ENCODE measurements at places on chromosomes 5 and 9.

DNA sequence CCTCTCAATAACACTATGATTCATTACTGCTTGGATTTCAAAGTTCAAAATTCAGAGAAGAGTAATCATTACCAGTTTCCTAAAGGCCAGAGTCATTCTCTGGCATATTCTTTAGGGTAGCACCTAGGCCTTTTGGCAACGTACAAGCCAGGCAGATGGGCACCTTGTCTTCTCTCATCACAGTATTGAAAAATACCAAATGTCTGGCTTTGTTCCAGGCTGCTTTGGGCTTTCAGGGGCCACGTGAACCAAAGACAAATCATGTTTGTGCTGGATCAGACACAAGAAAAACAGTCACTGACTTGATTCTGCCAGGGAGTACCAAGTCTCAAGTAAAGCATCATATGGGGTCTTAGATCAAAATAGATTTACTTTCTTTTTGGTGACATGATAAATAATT is 15.5 kb downstream of the MEGF9 start:
- peak; percentile 21 for DNase-seq

DNA sequence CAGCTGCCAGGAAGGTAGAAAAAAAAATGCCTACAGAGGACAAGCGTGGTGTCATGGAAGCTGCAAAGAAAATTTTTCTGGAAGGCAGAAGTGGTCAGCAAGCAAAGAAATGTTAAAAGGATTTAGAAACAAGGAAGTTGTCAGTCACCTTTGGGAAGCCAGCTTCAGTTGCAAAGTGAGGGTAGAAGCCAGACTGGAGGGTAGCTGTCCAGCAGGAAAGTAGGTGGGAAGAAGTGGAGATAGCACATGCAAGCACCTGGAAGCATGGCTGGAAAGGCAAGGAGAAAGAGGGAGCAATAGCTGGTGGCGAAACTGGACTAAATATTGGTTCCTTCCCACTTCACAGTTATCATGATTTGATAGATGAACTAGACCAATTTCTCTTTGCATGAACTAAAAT is 54.3 kb downstream of the ADRB2 start:
- no peak for DNase-seq

GRCh38 chr5:123283031-123283430 is 140.2 kb downstream of the CEP120 start:
- no peak for DNase-seq

DNA sequence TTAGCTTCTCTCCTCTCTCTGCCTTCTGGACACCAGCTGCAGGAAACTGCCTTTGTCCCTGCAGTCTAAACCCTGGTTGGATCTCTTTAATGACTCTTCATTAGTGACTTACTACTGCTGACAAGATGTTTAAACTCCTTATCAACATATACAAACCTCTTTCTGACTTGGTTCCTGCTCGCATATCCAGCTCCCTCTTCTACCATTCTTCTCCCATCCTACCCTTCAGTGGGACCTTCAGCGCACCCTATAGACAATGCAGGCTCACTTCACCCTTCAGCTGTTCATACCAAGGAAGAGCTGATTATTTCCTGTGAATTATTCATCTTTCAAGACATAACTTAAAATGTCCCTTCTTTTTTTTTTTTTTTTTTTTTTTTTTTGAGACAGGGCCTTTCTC is 436.5 kb downstream of the KIAA0825 start:
- no peak for DNase-seq

DNA sequence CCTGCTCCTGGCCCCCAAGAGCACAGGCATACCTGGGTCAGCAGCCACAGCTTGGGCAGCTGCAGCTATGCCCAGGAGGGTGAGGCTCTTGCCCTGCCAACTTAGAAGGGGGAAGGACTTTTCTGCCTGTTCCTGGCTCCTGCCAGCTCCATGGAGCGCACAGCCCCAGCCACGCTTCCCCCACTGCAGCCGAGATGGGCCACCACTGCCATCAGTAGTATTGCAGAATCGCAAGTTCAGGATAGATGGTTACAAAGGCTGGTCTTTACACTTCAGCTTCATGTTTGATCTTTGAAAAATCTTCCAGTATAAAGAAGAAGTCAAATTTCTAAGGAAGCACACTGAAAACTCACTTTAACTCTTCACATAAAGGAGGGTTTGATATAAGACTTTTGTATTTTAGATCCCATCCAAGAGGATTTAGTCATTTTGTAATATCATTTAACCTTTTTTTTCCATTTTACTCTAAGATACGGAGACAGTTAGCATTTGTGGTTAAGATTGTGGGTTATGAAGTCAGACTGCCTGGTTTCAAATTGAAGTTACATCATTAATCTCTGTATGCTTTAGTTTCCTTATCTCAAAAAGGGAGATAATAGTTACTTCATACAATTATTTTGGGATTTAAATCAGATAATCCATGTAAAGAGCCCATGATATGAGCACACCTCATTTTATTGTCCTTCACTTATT is 81.8 kb downstream of the NLN start:
- DNase-seq = no peak

DNA sequence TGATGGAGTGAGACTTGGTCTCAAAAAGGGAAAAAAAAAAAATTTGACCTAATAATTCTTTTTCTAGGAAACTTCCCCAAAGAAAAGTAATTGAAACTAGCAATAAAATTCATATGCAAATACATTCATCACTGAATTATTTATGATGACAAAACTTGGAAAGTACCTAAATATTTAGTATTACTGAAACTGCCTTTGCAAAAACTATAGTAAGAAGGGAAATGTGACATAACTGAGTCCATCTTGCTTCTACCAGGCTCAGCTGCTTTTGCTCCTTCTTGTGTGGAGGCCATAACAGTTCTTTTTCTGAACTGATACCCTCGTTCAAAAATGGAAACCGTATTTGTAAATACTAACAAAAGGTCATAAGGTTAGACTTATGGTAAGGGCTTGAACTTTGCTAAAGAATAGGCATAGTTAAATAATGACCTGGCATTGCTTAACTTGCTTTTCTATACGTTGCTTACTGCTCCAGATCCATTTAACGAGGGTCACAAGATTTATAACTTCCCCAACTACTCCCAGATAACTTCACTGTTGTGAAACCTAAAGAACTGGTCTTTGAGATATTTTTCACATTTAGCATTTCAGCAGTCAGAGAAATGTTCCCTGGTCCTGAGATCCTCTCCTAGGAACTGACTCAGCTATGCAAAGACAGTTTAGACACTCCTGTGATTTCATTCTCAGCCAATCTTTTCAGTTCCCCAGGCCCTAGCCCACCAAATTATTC is 68.4 kb downstream of the CFAP95 start:
- DNase-seq = no peak

DNA sequence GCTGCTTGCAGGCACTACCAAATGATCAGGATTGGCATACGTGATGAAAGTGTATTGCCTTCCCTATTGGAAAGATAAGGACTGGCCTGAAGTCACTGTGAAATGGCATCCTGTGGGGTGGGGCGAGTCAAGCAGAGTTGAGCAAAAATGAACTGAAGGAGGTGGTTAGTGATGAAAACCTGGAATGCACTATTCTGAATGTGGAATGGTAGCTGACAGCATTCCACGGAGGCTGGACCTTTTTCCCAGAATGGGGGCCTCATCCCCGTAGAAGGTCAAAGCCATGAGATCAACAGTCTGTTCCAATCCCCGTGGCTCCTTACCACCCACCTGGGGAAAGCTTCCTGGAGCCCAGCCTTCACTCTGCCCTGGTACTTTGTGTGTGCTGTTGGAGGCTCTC is 37.7 kb downstream of the ASS1 start:
- no peak for DNase-seq

DNA sequence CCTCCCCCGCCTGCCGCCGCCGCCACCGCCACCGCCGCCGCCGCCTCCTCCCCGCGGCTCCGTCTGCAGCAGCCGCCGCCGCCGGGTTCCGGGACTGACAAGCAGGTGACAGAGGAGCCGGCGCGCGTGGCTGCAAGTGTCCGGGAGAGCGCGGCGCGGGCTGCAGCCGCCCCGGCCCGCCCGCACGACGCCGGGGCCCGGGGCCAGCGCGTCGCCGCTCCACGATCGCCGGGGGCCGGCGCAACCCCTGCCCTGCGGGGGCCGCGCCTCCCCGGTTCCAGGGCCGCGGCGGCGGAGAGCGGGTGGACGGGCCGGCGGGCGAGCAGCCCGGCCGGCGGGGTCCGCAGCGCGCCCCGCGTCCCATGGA is 343 bp downstream of the LMX1B start:
- no peak for DNase-seq

GRCh38 chr9:89154651-89155336 is 23.8 kb downstream of the SHC3 start:
- DNase-seq = no peak

DNA sequence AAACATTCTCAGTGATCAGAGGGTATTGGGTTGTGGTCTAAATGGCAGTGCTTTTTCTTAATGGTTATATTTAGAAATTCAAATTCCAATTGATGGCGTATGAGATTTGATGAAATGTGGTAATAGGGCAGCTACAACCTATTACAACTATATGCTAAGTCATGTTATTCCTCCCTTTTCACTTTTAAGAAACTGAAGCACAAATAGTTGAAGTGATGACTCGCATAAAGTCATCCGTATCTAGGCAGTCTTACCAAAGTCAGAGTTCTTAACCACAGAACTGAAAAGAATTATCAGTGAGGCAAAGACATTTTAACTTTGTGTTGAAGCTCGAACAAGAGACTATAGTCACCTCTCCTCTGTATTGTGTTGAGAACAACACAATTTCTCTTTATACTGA is 28.2 kb downstream of the C9orf152 start:
- DNase-seq = no peak

- no peak for DNase-seq
Measured at GRCh38 chr5:140554454-140554853, 2.8 kb downstream of the SRA1 start.

DNA sequence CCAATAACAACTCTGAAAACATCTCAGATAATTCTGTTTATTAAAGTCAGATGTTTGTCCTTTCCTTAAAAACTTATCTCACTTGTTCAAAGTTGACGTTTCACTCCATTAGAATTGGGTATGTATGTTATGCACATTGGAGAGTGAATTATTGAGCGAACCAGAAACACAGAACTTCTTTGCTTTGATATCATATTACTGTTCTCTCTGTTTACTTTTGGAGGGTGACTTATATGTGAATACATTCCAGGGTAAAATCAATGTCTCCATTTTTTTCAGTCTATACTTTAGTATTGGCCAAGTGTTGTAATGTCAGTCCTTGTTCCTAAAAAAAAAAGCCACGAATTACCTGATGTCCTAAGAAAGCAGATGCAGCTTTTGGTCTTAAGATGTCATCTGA is 307.4 kb downstream of the CSNK1G3 start:
- no peak for DNase-seq

DNA sequence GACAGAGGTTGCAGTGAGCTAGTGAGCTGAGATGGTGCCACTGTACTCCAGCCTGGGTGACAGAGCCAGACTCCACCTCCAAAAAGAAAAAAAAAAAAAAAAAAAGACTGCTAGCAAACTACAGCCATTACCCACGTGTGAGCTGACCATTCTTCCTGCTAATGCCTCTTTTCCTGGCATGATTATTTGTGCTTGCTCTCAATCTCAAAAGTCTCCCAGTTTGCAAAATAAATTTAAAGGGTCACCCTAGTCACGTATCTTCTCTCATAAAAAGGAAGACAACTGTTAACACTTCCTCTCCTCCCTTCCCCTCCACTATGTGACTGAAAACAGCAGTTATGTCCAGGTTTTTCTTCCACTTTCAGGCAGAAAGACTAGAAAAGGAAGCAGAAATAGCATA is 37.2 kb downstream of the TRIM36 start:
- no peak for DNase-seq

DNA sequence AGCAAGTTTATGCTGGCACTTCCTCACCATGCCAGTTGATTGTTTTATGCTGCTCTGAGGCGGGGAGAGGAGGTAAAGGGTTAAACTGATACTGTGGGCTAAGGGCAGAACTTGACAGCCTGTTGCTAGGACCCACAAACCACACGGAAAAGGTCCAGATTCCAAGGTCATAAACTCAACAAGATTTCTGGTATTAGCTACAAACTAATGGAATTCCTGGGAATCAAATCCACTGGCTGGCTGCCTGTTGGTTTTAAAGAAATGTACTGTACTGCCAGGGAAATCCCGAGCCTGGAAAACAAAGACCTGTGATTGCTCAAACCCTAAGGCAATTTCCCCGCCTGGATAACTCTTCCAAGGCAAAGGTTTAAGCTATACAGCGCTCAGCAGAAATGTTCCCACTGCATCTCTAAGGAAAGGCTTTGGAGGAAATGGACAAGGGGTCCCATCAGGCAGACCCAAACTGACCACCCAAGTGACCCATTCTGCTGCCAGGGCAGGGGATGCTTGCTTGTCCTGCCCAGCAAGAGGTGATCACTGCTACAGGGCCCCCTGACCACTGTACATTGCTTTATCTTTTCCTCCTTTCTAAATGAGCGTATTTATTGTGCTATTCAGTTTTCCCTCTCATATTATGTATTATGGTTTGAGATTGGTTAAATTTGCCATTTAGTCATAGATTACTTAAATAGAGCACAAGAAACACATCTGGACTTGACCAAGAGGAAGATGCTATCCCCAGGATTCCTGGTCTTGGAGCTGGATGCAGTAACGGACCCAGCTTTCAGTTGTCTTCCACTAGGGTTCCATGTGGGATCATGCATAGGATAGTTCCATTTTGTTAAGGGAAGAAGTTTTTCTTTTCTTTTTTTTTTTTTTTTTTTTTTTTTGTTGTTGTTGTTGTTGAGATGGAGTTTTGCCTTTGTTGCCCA is 124.3 kb downstream of the SUSD1 start:
- DNase-seq = no peak

DNA sequence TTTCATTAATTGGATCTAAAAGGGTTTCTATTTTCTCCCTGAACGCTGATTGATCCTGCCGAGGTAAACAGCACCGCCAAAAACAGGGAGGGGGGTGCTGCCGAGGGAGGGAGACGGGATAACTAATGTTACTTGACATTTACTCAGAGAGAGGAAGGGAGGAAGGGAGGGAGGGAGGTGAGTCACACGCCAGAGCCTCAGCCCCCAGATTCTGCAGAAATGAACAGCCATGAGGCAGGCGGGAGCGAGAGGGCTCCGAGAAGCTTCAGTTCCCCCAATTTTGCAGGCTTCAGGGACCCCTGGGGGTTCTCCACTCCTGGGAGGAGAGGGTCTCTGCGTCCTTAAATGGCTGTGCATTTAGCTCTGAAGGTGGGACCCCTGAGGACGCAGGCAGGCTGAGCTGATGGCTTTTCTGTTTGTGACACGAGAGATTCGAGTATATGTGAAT is 59.1 kb upstream of the IER5L start:
- no peak for DNase-seq

GRCh38 chr5:60102961-60103693 is 209.6 kb upstream of the PDE4D start:
- DNase-seq = no peak

All from hippocampal formation (tissue), 2 donors.